ENCODE measurements at places on chromosomes 7 and 10. TPM values are rescaled to one million over a fixed set of nuclear protein-coding genes. Genes with fewer than 3 reads are reported as not detected.
A peak's percentile ranks its signal among the peaks of the same experiment; 100 is the strongest.

OPN4 gene
- not detected for total RNA-seq

DNA sequence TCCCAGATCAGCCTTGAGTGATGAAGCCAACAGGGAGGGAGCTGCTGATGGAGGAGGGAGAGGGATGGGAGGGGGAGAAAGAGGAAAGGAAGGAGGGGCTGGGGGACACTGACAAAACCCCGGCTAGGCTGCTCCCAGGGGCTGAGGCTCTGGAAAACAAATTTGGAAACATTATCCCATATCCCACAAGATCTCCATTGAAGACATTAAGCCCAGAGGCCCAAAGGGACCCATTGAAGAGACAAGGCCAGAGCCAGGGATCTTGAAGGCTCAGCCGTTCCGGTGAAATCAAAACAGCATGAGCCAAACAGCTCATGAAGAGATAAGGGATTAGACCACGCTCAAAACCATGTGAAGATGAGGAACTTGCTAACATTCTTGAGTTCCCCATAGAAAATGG is 184.3 kb upstream of the ITGB1 start:
- no peaks in the 10 kb centered on the region for H3K27me3 ChIP-seq
- peaks cover 5% of the 10 kb centered on the region for H3K36me3 ChIP-seq
- H3K4me3 ChIP-seq = peak overlapping the region; percentile 45
- H3K4me1 ChIP-seq = peaks cover 79% of the 10 kb centered on the region

TIMM23B gene
- 23.3 TPM for total RNA-seq

GRCh38 chr7:1819259-1819841 is 149.3 kb downstream of the ELFN1 start:
- peak overlapping the region; percentile 8 for H3K27ac ChIP-seq
- no peaks in the 10 kb centered on the region for H3K27me3 ChIP-seq
- peaks cover 29% of the 10 kb centered on the region for H3K4me1 ChIP-seq
- peak; percentile 19 for DNase-seq
- H3K36me3 ChIP-seq = no peaks in the 10 kb centered on the region

- DNase-seq = no peak
- H3K4me3 ChIP-seq = no peak overlapping the region
- no peaks in the 10 kb centered on the region for H3K4me1 ChIP-seq
- no peak overlapping the region for H3K27ac ChIP-seq
These were observed 258.1 kb upstream of the GRB10 start for GRCh38 chr7:51040787-51041186.

DNA sequence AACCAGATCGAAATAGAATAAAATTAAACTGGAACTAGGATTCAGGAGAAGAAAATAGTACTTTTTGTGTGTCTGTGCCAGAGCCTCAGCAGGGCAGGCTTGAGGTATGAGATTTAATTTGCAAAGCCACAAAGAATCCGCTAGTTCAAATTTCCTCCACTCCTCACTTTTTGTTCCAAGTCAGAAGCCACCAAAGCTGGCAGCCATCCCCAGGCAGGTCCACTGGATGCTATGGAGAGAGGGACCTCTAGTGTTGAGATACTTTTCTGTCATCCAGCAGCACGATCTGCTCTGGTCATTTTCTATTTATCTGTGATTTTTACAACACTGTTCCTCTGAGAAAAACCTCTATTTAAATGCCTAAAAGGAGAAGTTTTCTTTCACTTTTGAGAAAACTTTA is 147.9 kb upstream of the FRMD4A start:
- H3K4me3 ChIP-seq = no peak overlapping the region
- H3K27me3 ChIP-seq = peaks cover 34% of the 10 kb centered on the region
- DNase-seq = peak; percentile 23

DNA sequence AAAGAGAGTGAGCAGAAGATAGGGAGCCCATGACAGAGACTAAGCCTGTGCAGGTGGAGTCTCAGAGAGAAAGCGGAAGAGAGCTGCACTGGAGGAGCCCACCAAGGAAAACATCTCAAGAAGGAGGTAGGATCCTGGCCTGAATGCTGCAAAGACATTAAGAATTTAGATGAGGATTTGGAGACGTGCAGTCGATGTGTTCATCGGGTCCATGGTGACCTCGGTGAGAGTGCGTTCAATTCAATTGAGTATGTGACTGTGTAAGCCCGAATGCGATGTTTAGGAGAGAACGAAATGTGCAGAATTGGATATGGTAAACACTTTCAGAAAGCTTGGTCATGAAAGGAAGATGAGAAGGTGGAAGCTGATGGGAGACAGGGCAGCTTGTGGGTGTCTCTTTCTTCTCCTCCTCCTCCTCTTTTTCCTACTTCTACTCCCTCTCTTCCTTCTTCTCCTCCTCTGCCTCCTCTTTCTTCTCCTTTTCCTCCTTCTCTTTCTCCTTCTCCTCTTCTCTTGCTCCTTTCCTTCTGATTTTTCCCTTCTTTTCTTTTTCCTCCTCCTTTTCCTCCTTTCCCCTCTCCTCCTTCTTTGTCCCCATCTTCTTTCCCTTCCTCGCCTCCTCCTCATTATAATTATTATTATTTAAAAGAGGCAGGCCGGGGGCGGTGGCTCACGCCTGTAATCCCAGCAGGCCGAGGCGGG is 276.0 kb downstream of the RPS24 start:
- peaks cover 16% of the 10 kb centered on the region for H3K27me3 ChIP-seq
- H3K27ac ChIP-seq = no peak overlapping the region
- H3K4me1 ChIP-seq = no peaks in the 10 kb centered on the region
- no peaks in the 10 kb centered on the region for H3K36me3 ChIP-seq

PIP gene
- total RNA-seq = not detected

PCLO gene
- total RNA-seq = 0.02 TPM

Measured in activated T-cell treated with anti-CD3 and anti-CD28 coated beads, Interleukin-2, amount 50 U/mL, for 72 hours (primary cell).